ENCODE measurements at places on chromosomes 16 and 17. TPM values are rescaled to one million over a fixed set of nuclear protein-coding genes. Genes with fewer than 3 reads are reported as not detected.

PYY gene
- not detected for total RNA-seq

TP53TG3 gene
- total RNA-seq = not detected

CPNE7 gene
- 1.5 TPM for total RNA-seq

CRK gene
- 71.3 TPM for total RNA-seq

CHST4 gene
- total RNA-seq = not detected

KIF19 gene
- 0.84 TPM for total RNA-seq

CCL4L2 gene
- not detected for total RNA-seq

MIS12 gene
- total RNA-seq = 18.6 TPM

PRR29 gene
- 0.78 TPM for total RNA-seq

HAP1 gene
- 0.23 TPM for total RNA-seq

VAT1L gene
- 2.1 TPM for total RNA-seq

SPATA22 gene
- total RNA-seq = not detected

SPECC1 gene
- total RNA-seq = 15.0 TPM

RSKR gene
- total RNA-seq = 20.1 TPM

BMERB1 gene
- total RNA-seq = 14.1 TPM

MAP2K6 gene
- 11.4 TPM for total RNA-seq

FBXL16 gene
- 0.22 TPM for total RNA-seq

HSD11B2 gene
- total RNA-seq = not detected

DHRS7C gene
- not detected for total RNA-seq

SCNN1G gene
- not detected for total RNA-seq

GRB7 gene
- total RNA-seq = not detected

TOB1 gene
- total RNA-seq = 12.9 TPM

NOXO1 gene
- total RNA-seq = not detected

CDH15 gene
- total RNA-seq = not detected

AOC2 gene
- 1.6 TPM for total RNA-seq

MYH3 gene
- total RNA-seq = 0.78 TPM

NPB gene
- not detected for total RNA-seq

KRTAP17-1 gene
- not detected for total RNA-seq

USP7 gene
- 130 TPM for total RNA-seq

CCL11 gene
- not detected for total RNA-seq

KRTAP9-4 gene
- total RNA-seq = not detected

MTMR4 gene
- total RNA-seq = 38.3 TPM

RHBDF1 gene
- total RNA-seq = 55.1 TPM

Measured in endothelial cell of umbilical vein (primary cell).